ENCODE measurements at places on chromosomes 5 and 9.

- DNase-seq, result no peak
These were observed 216.2 kb downstream of the MAN2A1 start for GRCh38 chr5:109905906-109906305.

- DNase-seq, result no peak
These were observed 147.9 kb downstream of the ASTN2 start for GRCh38 chr9:117266855-117267497.

DNA sequence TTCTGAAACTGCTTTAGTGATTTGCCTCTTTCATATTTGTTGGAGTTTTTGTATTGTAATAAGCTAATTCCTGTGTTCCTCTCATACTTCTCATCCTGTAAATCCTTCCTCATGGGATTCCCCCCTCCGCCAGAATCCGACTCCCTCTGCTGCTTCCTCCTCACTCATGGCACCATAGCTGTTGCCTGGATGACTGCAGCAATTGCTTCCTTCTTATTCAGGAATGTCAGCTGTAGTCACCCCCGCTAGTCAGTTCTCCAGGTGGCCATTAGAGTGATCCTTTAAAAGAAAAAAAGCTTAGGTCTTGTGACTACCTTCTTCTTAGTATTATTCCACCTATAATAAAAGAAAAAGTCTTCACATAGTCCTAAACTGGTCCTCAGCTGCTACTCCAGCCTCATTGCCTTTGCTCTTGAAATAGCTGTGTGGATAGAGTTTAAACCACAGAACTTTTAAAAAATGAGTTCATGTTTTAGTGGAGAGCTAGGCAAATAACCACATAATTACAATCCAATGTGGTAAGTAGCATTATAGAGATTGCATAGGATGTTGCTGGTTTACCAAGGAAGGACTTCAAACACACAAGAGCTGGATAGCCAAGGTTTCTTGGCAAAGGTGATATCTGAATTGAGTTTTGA, 227.3 kb downstream of the KDM4C start:
- DNase-seq, result no peak

GRCh38 chr9:135242049-135242396, 154.6 kb downstream of the OLFM1 start:
- no peak for DNase-seq

GRCh38 chr5:120055858-120056257, 408.2 kb upstream of the PRR16 start:
- no peak for DNase-seq

- DNase-seq, result no peak
These were observed 6.6 kb downstream of the GOLGA1 start for GRCh38 chr9:124934290-124934689.

- no peak for DNase-seq
These were observed 164.2 kb downstream of the ACTL7B start for GRCh38 chr9:108691614-108692013.

GRCh38 chr5:23025629-23026233, 172.6 kb upstream of the CDH12 start:
- DNase-seq, result no peak

- DNase-seq, result no peak
These were observed 234.8 kb upstream of the ISL1 start for GRCh38 chr5:51148437-51148836.

DNA sequence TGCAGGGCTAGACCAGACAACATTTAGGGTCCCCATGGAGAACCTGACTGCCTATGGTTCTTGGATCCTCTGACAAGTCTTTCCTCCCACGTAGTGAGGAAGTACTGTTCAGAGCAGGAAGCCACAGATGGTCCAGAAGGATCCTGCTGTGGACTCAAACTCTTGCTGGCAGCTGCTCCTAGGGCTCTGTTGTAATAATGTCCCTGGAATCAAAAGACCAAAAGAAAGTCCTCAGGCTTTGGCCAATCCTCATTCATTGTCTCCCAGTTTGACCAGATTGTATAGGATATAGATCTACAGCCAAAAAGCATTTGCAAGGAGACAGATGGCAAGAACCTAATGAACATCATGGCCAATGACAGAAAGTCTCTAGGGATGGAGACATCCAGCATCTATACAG, 53.9 kb downstream of the SEMA6A start:
- DNase-seq, result no peak

DNA sequence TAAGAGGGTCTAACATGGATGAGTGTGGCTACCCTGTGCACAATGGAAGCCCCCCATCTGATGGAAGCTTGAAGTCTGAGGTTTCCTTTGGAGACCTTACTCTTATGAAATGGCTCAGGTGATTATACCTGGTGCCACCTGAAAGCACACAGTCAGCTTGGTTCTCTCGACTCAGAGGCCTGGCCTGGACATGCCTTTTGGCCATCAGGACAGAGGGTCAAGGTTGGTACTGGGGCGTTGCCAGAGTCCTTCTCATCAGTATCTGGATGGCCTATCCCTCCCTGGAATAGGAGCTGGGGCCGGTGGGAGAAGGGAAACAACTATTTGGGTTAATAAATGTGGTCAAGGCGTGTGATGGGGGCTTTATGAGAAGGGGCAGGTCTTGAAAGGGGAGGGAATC, 48.9 kb downstream of the COL27A1 start:
- DNase-seq, result no peak

DNA sequence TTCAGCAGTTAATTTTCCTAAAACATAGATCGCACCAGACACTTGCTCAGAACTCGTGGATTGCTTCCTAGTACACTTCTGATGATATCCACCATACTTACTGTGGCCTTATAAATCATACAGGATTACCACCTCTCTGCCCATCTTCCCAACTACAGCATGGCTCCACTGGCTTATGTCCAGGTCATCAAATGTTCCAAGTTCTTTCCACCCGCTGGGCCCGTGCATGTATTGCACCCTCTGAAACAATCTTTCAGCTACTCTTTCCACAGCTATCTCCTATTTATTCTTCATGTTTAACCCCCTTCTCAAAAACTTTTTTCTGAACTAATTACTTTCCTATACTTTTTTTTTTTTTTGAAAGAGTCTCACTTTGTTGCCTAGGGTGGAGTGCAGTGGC, 18.5 kb downstream of the FBXW2 start:
- DNase-seq, result no peak

DNA sequence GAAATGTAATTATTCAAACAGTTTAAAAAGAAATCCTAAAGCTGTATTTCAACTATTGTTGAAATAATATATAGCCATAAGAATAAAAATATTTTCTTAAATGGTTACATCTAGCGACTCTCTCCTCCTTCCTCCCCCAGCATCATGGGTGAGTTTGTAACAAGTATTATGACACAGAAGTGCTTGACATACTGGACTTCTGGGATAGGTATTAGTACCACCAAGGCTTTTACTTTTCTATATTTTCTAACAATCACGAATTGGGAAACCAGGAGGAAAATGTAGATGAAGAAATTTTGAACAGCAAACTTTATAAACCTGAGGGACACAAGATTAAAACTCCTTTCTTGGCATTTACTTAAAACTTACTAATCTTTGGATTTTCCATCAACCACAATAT, 4.4 kb downstream of the RORB start:
- no peak for DNase-seq

DNA sequence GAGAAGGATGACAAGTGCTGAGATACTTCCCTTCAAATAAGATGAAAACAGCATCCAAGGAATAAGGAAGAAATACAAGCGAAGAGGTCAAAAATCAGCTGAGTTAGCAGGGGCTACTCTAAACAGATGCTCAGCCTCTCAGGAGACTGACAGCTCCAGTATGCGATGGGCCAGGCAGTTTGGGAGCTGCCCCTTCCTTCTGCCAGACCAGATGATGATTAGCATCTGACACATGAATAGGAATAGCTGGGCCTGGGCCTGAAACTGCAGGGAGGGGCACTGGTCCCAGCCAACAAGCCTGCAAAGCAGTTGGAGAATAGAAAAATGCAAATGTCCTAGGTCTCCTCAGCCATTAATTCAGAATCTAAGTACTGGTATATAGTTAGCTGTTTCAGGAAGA, 13.1 kb upstream of the MAP3K1 start:
- DNase-seq, result no peak

DNA sequence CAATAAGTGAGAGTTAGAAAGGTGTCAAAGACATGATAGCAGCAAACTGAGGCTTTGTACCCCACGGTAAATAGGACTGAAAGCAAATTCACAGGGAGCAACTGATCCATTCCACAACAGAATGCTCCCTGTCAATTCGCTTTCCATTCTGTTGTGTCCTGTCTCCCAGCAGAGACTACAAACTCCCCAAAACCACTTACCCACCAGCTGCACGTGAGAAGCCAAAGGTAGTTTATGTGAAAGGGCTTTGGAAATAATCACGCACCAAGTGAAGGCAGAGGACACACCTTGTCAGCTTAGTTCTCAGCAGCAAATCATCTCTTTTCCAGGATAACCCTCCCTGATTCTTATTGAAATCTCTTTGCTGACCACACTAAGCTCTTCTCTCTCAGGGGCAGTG, 46.6 kb upstream of the IL17B start:
- no peak for DNase-seq

GRCh38 chr9:2923766-2924379, 80.0 kb upstream of the PUM3 start:
- DNase-seq, result no peak

DNA sequence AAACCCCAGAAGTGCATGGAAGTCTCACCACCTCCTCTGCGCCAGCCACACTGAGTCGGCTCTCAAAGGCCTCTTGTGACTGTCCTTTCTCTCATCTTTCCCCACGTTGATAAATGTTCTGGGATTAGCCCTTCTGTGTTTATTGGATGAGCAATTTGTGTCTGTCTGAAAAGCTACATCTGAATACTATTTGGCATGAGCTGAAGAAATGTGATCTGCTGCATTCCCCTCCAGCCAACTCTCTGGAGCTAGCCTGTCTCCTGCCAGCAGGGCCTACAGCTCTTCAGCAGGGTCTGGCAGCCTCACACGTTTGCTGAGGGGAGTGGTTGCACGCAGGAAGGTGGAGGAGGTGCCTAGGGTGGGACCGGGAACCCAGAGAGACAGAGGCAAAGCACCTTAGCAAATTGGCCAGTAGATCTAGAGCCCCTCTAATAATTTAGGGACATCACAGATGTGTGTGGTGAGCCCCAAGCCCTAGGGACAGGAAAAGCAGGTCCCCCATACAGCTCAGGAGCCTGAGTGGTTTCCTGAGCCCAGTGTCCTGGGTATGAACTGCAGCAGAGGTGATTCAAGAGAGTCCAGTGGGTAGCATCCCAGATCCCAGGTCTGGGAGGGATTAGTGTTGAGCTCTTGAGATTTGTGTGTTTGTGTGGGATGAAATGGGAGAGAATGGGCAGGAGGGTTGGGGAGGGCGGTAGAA, 20.5 kb upstream of the B4GALT1 start:
- DNase-seq, result no peak

DNA sequence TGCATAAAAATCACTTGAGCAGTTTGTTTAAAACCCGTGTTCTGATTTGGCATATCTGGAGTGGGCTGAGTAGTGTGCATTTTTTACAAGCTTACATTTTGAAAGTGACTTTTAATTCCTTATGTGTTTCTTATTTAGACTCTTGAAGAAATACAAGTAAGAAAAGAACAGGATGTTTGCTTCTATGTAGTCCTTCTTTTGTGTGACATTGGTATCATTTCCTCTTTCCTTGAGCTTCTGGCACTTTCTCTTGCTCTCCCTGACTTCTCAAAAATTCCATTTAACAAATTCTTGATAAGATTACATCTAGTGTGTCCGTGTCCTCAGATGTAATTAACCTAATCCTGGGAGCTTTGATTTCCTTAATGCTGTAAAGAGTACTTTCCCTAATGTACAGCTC, 12.5 kb downstream of the GARNL3 start:
- no peak for DNase-seq

DNA sequence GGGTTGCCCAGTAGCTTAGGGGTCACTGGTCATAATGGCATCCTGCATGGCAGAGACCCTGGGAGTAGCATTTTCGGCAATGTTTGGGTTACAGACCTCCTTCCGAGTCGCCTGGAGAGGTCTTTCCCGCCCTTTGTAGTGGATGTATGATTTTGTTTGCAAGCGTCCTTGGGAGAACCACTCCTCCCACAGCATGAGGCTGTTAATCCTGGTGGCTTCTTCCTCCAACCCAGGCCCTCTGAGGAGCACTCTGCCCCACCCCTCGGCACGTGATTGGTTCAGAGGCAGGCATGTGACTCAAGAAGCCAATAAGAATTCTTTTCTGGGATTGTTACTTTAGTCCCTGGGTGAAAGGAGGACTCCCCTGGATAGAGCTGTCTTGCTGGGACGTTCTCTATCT, 30.2 kb upstream of the GRHPR start:
- no peak for DNase-seq

DNA sequence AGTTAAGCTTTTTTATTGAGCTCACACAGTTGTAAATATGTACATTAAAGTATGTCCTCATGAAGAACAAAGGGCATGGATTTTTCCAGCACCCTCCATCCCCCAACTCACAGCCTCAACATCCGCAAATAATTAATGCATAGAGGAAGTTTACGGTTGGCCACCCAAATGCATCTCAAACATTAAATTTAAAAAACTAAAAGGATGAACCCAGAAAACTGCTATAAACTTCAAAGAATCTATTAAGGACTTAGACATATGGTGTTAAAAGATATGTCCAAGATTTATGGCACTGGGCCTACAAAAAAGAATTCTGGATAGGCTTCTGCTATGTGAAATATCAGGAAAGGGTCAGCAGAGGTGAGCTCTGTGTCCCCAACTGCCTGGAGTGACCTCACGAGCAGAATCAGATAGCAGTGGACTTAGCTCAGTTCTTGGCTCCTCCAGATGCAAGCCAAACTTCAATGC, 54.0 kb upstream of the TNC start:
- no peak for DNase-seq

DNA sequence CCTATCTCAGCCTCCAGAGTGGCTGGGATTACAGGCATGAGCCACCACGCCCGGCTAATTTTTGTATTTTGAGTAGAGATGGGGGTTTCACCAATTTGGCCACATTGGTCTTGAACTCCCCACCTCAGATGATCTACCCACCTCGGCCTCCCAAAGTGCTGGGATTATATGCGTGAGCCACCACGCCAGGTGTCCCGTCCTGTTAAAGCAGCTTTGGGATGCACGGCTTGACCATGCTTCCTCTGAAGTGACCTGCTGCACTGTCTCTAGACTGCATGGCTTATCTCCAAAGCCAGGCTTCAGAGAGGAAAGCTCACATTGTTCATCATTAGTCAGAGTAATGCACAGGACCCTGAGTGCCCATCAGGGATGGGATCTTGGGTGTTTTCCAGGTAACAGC, 45.4 kb downstream of the SEMA4D start:
- no peak for DNase-seq

GRCh38 chr5:132821350-132821749, 8.2 kb downstream of the SOWAHA start:
- no peak for DNase-seq

DNA sequence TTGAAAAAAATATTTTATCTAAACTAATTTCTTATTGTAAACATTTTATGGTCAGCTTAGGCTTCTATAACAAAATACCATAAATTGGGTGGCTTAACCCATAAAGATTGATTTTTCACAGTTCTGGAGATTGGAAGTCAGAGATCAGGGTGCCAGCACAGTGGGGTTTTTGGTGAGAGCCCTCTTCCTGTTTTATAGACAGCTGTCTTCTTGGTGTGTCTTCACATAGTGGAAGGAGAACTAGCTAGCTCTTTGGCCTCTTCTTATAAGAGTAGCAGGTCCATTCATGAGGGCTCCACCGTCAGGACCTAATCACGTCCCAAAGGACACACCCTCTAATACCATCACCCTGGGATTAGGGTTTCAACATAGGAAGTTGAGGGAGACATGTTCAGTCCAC, 26.6 kb downstream of the OTULINL start:
- DNase-seq, result no peak
